Stimulated activated CD4-positive, alpha-beta T cell treated with anti-CD3 and anti-CD28 coated beads, Interleukin-1b, Interleukin-23, amount 100 ng/mL, for 1 hour (primary cell): ENCODE measurements at places on chromosomes 7 and 10.

DNA sequence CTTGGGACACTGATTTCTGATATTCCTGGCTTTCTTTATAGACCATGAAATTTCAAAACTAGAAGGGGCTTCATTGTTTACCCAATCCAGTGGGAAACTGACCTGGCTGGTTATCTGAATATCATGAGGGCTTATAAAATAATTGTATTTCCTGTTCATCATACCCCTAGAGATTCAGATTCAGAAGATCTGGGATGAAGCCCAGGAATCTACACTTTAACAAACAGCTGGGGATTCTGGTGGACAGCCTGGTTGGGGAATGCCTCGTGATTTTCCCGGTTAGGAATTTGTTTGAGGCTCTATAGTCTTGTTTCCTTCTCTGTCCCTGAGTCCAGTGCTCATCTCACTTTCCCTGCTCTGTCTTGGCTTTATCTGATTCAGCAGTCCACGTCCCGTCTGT is 110.3 kb downstream of the ADRA2A start:
- DNase-seq = no peak

GRCh38 chr10:76945166-76945565 is 692.4 kb downstream of the KCNMA1 start:
- no peak for DNase-seq

DNA sequence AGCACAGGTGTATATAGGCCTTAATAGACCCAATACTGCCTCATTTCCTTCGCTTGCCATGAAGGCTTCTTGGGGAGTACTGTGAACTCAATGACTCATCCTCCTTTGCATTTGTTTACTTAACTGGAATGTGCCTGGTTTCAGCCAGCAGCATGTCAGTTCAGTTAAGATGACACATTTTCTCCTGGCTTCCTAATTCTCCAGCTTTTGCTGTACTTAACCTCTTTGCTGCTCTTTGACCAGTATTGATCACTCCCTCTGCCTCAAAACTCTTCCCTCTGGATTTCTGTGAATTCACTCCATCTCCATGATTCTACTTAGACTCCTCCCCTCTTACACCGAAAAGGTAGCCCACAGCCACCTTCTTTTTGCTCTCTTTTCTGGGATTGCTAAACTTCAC is 135.7 kb downstream of the MAGI2 start:
- DNase-seq = no peak

DNA sequence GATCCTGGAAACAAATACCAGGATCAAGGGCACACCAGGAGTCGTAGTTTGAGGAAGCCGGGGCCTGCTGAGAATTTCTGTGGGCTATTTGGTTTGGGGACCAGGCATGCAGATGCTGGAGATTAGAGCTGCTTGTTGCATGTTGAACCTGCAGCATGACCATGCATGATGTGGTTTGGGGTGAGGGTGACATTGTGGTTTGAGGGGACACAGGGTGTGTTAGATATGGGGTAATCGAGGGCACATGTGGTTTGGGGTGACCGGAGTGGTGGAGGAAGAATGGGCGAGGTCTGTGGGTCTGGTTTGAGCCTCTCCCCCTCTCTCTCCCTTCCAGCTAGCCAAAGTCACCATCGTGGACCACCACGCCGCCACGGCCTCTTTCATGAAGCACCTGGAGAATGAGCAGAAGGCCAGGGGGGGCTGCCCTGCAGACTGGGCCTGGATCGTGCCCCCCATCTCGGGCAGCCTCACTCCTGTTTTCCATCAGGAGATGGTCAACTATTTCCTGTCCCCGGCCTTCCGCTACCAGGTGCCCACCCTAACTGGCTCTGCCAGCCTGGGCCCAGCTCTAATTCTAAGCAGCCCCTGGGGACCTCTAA is 10.2 kb downstream of the NOS3 start:
- no peak for DNase-seq

- DNase-seq = no peak
Measured at GRCh38 chr10:11797847-11798633, 25.1 kb upstream of the PROSER2 start.
